ENCODE measurements at places on chromosomes 2 and 18.

DNA sequence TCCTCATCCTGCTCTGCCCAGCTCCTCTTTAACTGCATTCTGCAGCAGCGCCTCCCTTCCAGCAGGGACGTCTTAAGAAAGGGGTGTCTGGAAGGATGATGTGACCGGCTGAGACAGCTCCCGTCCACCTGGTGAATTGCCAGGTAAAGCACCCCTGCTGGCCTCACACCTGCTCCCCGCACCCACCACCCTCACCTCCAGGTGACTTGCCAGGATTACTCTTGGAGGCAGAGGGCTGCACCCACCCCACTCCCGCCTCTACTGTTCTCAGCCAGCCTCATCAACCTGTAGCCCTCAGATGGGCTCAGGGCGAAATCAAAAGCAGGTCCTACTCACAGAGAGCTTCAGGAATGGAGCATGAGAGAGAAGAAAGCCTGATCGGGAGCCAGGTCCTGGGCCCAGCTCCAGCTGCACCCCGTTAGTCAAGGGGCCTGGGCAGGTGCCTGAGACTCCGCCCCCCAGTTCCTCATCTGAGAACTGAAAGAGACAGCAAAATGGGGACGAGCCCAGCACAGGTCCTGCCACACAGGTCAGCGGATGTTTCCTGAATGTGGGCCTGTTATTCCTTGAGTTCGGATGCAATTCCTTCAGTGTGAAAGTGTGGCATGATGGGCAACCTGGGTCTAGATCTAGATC is 5.6 kb downstream of the ADRA2B start:
- no peak for DNase-seq

DNA sequence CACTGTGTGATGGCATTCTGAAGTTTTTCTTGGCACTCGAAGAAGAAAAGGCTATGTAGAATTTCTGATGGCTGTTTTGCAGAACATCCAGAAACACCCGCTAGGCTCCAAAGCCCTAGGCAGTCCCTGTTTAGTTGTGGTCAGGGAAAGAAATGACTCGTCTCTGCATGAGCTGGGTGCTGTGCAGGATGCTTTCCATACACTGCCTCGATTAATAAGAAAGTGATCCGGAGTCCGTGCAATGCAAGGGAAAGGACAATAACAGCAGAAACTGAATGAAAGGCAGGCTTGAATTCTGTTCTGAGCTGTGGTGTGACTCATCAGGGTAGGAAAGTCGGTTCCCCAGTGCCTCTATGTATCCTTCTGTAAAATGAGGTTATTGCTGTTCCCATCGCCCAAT is 18.7 kb downstream of the MAPRE3 start:
- DNase-seq = no peak

GRCh38 chr2:53438100-53438499 is 329.5 kb upstream of the CHAC2 start:
- no peak for DNase-seq

DNA sequence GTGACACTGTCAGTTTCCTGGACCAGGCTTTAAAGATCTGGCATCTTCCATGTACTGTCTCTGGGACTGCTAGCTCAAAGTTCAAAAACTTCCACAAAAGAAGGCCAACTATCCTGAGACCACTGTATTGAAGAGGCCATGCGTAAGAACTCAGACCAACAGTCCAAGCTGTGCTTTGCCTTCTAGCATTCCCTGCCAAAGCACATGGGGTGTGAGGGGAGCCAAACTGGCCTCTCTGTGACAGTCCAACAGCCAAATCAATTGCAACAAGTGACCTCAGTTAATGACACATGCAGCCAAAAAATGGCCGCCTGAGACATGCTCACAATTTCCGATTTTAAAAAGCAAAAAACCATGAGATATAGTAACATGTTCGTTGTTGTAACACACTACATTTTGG is 160.3 kb upstream of the CDH19 start:
- no peak for DNase-seq

GRCh38 chr2:121626777-121627524 is 22.3 kb downstream of the CLASP1 start:
- DNase-seq = no peak

DNA sequence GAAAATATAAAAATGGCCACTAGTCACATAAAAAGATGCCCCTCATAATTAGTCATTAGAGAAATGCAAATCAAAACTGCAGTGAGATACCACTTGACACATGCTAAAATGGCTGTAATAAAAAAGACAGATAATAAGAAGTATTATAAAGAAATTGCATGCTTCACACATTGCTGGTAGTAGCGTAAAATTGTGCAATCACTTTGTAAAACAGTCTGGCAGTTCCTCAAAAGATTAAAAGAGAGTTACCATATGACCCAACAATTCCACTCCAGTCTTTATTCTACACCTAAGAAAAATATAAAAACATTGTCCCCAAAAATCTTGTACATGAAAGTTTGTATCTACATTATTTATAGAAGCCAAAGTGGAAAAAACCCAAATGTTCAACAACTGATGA is 170.6 kb upstream of the FIGN start:
- DNase-seq = no peak

GRCh38 chr2:2899826-2900225 is 477.8 kb downstream of the EIPR1 start:
- DNase-seq = no peak

DNA sequence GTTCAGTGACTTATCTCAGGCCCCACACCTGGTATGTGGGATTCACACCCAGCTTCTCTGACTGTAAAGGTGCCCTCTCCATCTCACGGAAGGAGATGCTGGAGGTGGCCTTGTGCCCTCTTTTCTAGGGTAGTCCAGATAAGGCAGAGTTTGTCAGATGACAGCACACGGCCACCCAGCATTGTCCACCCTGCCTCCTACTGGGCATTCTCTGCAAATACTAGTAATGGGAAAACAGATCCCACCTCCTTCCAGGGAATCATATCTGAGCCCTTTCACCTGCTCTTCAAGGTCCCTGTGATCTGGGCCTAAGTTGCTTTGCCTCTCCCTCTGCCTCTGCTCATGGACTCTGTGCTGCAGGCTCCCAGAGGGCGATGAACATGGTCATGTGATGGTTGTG is 214.7 kb downstream of the CLIP4 start:
- no peak for DNase-seq

- no peak for DNase-seq
These were observed 751.2 kb upstream of the NRXN1 start for GRCh38 chr2:51782921-51783765.

DNA sequence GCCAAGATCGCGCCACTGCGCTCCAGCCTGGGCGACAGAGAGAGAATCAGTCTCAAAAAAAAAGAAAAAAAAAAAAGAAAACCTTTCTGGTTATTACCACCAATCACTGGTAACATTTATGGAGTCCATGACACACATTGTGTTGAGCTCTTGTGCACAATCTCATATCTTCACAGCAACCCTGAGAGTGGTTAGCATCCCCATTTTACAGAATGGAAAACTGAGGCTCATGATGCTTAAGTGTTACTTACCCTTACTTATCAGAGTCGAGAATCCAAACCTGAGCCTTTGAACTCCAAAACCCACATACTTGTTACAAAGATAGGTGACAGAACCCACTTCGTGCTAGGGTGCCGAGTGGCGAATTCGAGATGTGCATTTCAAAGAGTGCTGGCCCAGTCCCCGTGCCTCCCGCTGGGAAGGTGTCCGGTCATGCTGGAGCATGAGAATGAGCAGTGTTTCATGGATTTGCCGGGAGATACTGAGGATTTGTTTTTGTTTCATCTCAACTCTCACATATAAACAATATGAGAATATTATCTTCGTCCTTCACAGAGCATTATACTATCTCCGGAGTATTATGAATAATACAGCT is 50.9 kb downstream of the CYP27C1 start:
- no peak for DNase-seq

DNA sequence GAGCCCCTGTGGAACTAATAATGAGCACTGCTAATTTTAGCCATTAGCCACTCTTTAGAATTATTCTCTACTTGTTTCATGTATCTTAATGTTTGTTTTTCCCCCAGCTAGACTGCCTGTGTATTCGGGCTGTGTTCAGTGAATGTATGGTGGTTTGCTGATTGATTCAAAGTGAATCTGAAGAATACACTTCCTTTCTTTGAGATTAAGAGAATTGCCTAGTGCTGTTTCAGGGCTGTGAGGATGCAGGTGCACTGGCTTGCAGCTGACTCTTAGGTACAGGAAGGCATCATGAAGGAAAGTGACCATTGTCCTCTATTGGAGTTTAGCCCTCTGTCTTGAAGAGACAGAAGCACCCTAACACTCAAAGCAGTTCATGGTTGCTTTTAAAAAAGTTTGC is 138.7 kb downstream of the CERS6 start:
- no peak for DNase-seq
